ENCODE measurements at places on chromosomes 2 and 18. TPM values are rescaled to one million over a fixed set of nuclear protein-coding genes. Genes with fewer than 3 reads are reported as not detected.

EIF2AK3 gene
- total RNA-seq, result 21.7 TPM

PAX8 gene
- total RNA-seq, result under 0.01 TPM

CXCR1 gene
- not detected for total RNA-seq

TNFAIP6 gene
- total RNA-seq, result 49.1 TPM

OTOS gene
- not detected for total RNA-seq
